ENCODE measurements at places on chromosomes 1 and 21.
A peak's percentile ranks its signal among the peaks of the same experiment; 100 is the strongest.

DNA sequence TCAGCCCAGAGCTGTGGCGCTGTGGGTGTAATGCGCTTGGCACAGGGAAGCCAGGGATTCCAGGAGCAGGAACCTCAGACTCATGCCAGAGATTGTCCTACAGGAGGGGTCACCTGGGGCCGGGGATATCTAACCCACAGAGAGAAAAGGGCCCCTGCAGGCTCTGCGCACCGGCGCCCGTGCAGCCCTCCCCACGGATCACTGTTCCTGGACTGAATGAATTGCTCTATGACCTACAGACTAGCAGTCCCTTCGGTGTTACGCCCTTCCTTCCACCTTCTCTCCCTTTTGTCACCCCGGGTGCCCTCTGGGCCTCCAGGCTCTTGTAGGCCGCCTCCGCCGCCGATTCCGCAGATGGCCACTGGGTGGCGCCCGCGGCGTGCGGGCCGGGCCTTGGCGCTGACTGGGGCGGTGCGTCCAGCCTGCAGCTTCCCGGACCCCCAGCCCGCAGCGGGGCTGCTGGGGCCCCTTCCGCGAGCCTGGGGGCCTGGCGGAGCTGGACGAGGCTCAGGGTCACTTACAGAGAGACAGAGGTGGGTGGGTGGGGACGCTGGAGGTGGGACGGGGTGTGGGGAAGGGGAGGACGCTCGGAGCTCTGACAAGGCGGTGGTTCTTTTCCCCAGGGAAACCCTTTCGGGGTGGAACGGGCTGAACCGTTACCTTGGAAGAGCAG lies 101.3 kb downstream of the IER5 start:
- DNase-seq: no peak

- DNase-seq: no peak
These were observed 71.4 kb upstream of the APOBEC4 start for GRCh38 chr1:183724350-183725042.

GRCh38 chr1:245085508-245086095 lies 69.2 kb upstream of the KIF26B start:
- DNase-seq: peak; percentile 89

DNA sequence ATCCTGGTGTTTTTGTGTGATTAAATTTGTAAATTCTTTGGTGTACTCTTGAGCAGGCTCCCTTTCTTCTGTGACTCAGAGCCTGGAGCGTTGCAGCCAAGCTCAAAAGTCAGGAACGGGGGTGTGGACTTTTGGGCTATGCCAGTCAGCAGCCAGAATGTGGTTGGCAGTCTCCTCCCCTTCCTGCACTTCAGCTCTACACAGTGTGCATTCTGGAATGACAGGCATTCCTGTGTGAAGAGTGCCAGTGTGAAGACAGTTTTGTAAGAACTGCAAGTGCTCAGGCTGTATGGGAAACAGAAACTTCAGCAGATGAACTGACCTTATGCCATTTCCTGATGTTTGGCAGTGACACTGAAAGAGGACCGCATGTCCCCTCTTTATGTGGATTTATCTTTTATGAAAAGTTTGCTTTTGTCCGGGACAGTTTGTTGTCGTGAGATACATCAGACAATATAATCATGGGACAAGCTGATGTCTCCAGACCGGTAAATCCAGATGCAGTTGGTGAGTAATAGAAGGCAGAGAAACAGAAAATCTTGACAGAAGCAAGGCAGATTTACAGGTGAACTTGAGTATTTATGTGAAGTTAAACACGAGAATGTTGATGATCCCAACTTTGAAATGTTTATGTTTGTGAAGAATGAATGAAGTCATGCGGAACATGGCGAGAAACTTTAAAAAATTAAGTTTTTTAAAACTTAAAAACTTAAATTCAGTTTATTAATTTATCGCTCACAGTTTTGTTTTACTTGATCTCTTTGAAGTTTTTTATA lies 67.7 kb upstream of the RCC1 start:
- DNase-seq: peak; percentile 85

GRCh38 chr1:64043976-64044375 lies 159.4 kb upstream of the UBE2U start:
- DNase-seq: no peak

DNA sequence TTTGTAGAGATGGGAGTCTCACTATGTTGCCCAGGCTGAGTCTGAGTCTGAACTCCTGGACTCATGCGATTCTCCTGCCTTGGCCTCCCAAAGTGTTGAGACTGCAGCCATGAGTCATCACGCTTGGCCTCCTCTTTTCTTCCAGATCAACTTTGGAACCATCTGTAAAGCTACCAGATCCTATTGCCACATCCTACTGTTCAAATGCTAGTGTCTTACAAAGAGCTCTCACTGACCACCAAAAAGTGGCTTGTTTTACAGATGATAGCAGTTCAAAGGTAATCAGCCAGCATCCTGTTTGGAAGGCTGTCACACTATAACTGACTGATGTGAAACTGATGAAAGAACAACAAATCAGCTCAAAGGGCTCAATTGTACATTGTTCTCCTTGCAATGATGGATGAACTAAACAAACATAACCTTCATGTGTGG lies 221.6 kb downstream of the AKT3 start:
- DNase-seq: no peak

GRCh38 chr1:15158506-15159165 lies 5.1 kb downstream of the TMEM51 start:
- peak; percentile 24 for DNase-seq

- no peak for DNase-seq
These were observed 416.3 kb upstream of the USP24 start for GRCh38 chr1:55631509-55631908.

DNA sequence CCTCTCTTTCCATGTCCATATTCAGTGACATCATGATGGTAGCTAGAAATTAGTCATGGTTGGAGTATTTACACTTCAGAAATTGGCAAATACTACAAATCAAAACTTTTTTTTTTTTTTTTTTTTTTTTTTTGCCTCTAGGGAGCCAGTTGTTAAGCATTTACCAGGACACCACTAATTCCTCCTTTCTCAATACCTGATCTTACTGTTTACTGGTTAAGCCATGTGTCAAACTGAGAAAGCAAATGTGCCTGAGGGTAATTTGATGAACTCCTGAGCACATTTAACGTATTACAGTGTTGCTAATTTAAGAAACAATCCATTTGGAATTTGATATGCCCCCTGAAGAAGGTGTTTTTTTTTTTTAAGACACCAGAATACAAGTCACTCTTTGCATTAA lies 94.4 kb downstream of the DNM3 start:
- no peak for DNase-seq

GRCh38 chr1:8348777-8349472 lies 31.0 kb downstream of the SLC45A1 start:
- peak; percentile 13 for DNase-seq

GRCh38 chr1:21579791-21580190 lies 70.6 kb downstream of the ALPL start:
- DNase-seq: no peak

- DNase-seq: no peak
These were observed 837 bp downstream of the SLC16A1 start for GRCh38 chr1:112954945-112955772.

DNA sequence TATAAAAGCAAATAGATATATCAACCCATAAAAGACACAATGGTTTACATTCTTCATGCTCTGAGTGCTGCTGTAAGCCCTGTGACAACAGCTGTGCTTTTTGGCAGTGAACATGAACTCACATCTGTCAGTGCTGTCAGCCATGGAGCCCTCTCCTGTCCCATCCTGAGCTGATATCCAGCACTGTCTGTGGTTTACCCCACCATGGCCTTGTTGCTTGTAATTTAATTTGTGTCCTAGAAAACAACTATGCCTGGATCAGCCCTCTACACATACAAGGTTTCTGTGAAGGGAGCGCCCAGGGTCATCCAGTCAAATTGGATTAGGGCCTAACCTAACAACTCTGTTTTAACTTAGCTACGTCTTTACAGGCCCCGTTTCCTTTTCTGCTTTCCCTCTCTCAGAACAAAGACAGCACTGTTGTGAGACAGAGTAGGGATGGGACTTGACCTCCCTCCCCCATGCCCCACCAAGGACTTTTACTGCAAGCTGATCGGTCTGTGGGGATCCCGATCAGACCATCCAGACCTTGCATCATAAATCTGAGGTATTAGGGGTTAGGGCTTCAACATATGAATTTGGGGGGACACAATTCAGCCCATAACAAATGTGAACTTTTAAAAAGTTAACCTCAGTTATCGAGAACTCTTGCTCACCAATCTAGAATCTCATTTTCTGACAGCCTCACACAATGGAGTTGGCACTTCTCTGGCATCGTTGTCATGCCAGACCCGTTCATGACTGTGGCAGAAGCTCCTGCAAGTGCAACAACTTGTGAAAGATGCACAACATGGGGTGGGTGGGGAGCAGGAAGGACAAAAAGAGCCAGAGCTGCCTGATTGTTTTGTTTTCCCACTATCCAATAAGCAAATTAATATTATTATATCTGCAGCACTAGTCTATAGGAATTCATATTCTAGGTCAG lies 16.4 kb upstream of the SLC44A3 start:
- no peak for DNase-seq

- no peak for DNase-seq
These were observed 307.1 kb downstream of the MATN1 start for GRCh38 chr1:30416221-30416820.

- no peak for DNase-seq
These were observed 19.5 kb downstream of the LRRC8C start for GRCh38 chr1:89652373-89652772.

DNA sequence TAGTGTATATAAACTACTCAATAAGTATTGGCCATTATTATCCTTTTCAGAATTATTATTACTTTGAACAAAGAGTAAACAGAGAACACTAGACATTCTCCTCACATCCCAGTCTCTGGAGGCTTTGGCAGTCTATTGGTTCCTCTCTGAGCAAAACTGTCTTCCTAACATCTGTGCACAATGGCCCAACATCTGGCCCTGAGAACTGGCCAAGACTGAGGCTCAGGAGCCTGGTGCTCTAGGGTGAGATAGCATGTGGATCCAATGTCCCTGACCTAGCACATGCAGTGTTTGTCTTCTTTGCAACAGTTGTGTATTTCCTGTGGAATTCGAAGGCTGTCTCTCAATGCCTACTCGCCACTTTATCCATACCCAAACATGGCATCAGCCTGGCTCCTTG lies 313.2 kb upstream of the KAZN start:
- no peak for DNase-seq

DNA sequence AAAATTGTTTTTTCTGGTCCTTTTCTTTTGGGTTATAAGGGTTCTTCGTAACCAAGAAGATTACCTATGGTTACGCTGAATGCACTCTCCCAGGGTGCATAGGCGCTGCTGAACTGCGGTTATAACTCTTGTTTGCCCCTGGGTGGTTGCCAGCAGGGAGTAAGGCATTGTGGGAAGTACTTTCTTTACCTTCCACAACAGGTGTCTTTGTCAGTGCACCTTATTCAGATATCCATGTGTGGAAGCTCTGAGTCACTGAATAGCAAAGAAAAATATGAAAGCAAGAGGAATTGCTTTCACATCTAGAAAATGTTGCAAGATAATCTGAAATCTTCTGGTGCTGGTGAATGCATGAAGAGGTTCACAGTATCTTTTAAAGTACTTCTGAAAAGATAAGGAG lies 124.4 kb upstream of the CACYBP start:
- no peak for DNase-seq

GRCh38 chr1:169250795-169251194 lies 116.8 kb downstream of the NME7 start:
- DNase-seq: no peak

DNA sequence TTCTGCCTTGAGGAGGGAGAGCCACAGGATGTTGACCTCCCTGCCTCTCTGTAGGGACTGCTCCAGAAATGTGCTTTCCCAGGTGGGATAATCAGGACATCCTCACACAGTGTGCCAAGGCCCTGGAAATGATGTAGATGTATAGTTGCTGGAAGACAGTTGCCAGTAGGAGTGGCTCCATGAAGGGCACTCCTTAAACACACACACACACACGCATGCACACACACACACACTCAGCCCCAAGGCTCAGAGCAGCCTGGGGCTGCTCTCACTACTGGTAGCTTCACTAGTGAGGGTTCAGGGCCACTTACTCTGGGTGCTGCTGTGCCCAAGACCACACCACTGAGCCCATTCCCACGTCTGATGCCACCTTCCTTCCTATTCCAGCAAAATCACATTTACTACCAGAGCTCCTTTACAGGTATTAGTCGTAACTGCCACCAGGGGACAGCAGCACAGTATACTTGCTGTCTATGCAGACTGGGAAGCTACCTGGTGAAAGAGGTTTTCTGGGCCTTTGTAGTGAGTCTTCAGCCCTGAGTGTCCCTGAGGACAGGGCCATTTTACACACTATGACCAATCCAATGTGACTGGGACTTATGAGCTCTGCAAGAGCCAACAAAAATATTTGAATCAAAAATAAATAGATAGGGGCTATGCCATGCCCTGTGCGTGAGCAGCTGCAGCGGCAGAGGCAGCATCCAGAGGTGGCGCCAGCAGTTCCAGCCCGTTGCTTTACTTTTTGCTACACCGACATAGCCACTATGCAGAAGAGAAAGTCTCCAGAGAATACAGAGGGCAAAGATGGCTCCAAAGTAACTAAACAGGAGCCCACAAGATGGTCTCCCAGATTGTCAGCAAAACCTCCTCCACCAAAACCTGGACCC lies 15.0 kb downstream of the CRNN start:
- DNase-seq: no peak

DNA sequence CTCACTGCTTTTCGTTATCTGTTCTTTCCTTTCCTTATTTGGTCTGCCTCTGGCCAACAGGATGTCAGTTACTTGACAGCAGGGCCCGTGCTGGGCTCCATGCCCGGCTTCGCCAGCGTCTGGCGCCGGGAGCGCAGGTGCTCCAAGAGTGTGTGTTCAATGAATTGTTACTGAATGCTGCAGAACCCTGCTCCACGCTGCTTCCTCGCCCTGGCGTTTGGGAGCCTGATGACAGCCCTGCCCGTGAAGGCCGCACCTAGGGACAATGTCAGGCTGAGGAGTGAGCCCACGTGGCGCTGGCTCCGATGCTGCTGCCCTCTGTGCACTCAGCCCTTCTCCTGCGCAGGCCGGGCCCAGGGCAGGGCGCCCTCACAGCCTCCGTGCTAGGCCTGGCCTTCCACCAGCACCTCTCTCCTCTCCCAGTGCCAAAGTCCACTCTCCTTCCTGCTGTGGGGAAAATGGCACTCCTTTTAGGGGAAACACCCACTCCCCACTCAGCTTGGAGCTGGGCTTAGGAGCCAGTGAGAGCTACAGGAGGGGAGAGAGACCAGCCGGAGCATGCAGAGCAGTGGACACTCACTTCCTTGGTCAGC lies 51.4 kb downstream of the ACBD3 start:
- no peak for DNase-seq

- DNase-seq: no peak
These were observed 8.1 kb downstream of the DNASE2B start for GRCh38 chr1:84406346-84406861.

- DNase-seq: no peak
These were observed 77.9 kb downstream of the OMA1 start for GRCh38 chr1:58468612-58469011.

- DNase-seq: no peak
These were observed 60.2 kb upstream of the ID3 start for GRCh38 chr1:23619299-23620188.

Data from fibroblast of skin of left quadriceps (primary cell).